ENCODE measurements at places on chromosomes 4 and X.

DNA sequence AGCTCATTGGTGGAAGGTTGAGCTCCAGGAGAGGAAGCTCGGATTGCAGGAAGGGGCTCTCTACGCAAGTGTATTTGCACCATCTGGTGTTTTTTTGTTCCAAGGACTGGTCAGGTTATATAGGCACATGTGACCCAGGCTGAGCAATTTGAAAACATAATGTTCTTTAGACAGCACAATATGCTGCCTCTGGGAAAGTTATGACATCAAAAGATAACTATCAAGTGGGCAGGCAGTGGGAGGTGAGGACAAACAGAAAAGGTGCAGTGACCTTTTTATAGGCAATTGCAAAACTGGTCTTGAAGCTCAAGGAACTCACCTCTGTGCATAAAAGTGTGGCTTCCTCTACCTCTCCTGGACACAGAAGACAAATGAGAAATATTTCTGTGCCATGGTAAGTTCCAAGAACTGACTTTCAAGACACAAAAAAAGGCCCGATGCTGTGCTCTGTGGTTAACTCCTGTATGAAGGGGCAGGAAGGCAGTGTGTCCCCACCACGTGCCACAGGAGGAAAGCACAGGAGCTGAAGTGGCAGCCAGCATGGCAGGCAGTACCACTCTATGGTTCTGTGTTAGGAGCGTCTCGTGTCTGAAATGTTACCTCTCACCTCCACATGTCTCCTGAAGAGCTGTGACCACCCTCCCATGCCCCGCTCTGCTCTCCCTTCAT is 128.6 kb downstream of the SHROOM3 start:
- no peak for DNase-seq

- no peak for DNase-seq
These were observed 147.2 kb downstream of the SHROOM3 start for GRCh38 chr4:76582074-76582816.

- DNase-seq, result no peak
These were observed 223.1 kb upstream of the SLIT2 start for GRCh38 chr4:20028645-20029044.

DNA sequence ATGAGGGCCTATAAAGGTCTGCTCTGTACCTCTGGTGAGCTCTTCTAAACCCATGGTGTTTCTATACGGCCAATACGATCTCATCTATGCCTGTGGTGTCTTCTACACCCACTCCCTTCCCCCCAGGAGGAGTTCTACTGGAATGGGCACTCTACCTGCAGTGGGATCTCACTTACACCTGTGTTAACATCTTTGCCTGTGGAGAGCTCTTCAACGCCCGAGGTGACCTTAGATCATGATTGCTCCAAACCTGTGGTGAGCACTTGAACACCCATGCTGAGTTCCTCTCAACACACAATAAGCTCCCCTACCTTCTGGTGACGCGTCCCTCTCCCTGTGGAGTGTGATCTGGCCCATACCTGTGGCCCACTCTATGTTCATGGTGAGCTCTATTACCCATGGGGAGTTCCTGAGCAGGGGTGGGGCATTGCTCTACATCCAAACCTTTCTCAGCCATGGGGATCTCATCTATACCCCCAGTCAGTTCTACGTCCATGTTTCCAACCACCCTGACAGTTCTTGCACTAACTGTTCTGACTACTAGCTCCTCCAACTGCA is 48.6 kb downstream of the BCOR start:
- DNase-seq, result no peak

GRCh38 chr4:81688085-81688484 is 216.4 kb upstream of the RASGEF1B start:
- no peak for DNase-seq

- no peak for DNase-seq
These were observed 106.9 kb downstream of the SORCS2 start for GRCh38 chr4:7299010-7299907.

GRCh38 chr4:25020236-25020635 is 10.5 kb downstream of the LGI2 start:
- no peak for DNase-seq

GRCh38 chr4:120733968-120734367 is 188.6 kb downstream of the PRDM5 start:
- DNase-seq, result no peak

DNA sequence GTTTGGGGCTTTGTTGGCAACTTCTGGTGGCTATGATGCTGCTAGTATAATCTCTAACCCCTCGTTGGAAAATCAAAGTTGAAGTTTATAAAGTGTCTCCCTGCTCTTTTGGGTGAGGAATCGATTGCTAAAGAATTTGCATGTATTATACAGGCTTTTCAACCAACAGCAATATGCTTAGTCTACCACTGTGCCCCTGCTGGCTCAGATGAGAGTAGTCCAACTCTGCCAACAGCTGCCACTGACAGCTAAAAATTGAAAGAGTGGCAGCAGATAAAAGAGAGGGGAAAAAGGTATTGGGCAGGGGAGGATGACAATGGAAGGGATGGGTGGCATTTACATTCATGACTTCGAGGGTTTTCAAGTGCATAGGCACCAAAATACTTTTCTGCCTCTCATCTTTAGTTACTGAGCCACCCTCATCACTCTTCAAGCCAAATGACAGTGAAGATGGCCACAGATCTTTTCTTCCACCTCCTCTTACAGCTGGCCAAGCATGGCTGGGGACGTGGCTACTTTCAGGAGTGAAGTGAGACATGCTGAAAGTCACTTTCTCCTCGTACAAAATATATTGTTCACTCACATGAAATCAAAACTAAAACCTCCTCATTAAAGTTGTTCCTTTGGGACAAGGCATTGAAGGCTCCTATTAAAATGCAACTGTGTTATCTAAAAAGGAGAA is 2.7 kb upstream of the GRIA3 start:
- DNase-seq, result no peak

GRCh38 chr4:127997534-127998388 is 32.6 kb downstream of the ABHD18 start:
- DNase-seq, result no peak

DNA sequence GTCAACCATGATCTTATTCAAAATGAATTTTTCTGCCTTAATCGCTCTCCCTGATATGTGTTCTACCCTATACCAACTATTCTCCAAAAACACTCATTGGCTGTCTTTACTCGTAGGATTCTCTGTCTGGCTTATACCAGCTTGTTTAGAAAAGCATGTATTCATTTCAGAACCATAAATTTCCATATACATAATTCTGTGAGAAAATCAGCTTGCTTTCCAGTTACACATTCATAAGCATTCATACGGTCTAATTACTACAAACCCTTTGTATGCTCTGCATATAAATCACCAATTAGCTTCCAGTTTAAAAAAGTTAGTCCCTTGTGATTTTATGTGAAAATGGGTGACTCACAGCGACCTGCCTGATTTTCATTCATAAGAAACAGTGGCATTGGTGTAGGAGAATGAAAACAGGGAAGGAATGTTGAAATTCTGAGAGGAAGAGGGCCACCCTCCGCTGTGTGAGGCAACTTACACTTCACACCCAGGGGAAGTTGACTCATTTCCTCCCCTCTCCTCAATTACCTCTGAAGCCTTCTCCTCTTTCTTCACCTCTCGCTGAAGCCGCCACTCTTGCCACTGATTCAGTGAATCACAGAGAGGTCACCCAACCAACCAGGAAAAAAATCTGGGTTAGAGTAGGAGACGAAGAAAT is 63.3 kb downstream of the MEPE start:
- no peak for DNase-seq

DNA sequence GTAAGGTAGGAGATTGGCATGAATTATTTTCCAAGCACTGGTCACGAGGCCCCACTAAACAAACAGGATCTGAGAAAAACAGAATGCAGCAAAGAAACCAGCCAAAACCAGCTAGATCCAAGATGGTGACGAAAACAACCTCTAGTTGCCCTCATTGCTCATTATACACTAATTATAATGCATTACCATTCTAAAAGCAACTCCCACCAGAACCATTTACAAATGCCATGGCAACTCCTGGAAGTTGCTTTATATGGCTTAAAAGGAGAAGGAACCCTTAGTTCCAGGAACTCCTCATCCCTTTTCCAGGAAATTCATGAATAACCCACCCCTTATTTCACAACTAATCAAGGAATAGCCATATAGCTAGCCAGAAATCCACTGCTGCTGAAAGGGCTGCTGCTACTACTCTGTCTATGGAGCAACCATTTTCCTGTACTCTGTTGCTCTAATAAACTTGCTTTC is 69.3 kb downstream of the ABCB7 start:
- no peak for DNase-seq

- DNase-seq, result no peak
These were observed 109.7 kb downstream of the PDLIM5 start for GRCh38 chr4:94561249-94562024.

DNA sequence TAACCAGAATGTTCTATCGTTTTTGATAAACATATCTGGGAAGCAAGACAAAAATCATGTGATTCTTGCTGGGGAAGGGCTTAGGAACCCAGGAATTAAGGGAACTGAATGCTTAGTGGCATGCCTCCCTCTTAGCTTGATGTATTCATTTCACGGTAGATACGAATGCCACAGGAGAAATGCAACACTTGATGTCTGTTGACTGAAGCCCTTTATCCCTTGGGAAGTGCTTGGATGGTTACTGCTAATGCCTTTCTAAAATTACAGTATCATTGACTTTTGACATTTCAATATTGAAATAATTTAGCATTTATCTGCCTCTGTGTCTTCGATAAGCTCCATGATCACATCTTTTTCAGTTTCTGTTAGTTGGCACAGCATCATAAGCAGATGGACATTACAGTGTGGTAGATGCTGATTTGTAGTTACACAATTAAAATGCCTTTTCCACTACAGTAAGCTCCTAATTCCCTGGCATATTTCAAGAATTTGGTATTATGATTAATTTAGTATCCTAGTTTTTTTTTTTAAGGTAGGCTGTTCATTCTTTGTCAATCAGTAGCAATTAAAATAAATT is 226.7 kb downstream of the ARHGAP10 start:
- no peak for DNase-seq

GRCh38 chrX:110086916-110087484 is 84.1 kb downstream of the TMEM164 start:
- DNase-seq, result no peak
